Bronchial smooth muscle cell (primary cell): ENCODE measurements at places on chromosomes 6 and 20. TPM values are rescaled to one million over a fixed set of nuclear protein-coding genes. Genes with fewer than 3 reads are reported as not detected.

The TTLL9 gene
- 0.16 TPM in 1 of 2 replicates, not detected in the other for total RNA-seq

The FRK gene
- total RNA-seq, result 1.7 TPM in 2 replicates

The SCP2D1 gene
- total RNA-seq, result not detected in 2 replicates

The FAM83D gene
- 0.52 and 3.5 TPM in 2 replicates for total RNA-seq

The ZNF165 gene
- 0.47 and 0.52 TPM in 2 replicates for total RNA-seq

The OR2B6 gene
- total RNA-seq, result not detected in 2 replicates

The PNLDC1 gene
- 2.0 TPM in 1 of 2 replicates, not detected in the other for total RNA-seq

The SDHAF4 gene
- 2.7 and 5.7 TPM in 2 replicates for total RNA-seq

The HTR1E gene
- total RNA-seq, result not detected in 2 replicates

The IER3 gene
- total RNA-seq, result 15.0 and 16.7 TPM in 2 replicates

The CCDC28A gene
- total RNA-seq, result 18.3 and 18.9 TPM in 2 replicates

The ACOT13 gene
- total RNA-seq, result 9.1 and 14.3 TPM in 2 replicates

The IGF2R gene
- total RNA-seq, result 115 and 124 TPM in 2 replicates

The TBXT gene
- not detected in 2 replicates for total RNA-seq

The GPX6 gene
- not detected in 2 replicates for total RNA-seq

The SIM1 gene
- total RNA-seq, result not detected in 2 replicates

The GABRR1 gene
- total RNA-seq, result not detected in 2 replicates

The SLC13A3 gene
- 2.2 and 2.5 TPM in 2 replicates for total RNA-seq

The OGFR gene
- 34.8 and 35.9 TPM in 2 replicates for total RNA-seq

The WFDC10B gene
- total RNA-seq, result 0.26 TPM in 1 of 2 replicates, not detected in the other

The PLAGL1 gene
- total RNA-seq, result 19.4 and 22.7 TPM in 2 replicates

The MOXD1 gene
- 21.6 and 71.6 TPM in 2 replicates for total RNA-seq

The LMBRD1 gene
- total RNA-seq, result 17.1 and 22.5 TPM in 2 replicates

The PAX1 gene
- not detected in 2 replicates for total RNA-seq
